Brain pericyte (primary cell): ENCODE measurements at places on chromosomes 2 and 18.

GRCh38 chr2:10404324-10405143 is 43.6 kb downstream of the ODC1 start:
- no peak for DNase-seq

GRCh38 chr2:191994749-191995148 is 147.9 kb upstream of the CAVIN2 start:
- DNase-seq = no peak

GRCh38 chr2:643334-643733 is 33.9 kb downstream of the TMEM18 start:
- DNase-seq = no peak

DNA sequence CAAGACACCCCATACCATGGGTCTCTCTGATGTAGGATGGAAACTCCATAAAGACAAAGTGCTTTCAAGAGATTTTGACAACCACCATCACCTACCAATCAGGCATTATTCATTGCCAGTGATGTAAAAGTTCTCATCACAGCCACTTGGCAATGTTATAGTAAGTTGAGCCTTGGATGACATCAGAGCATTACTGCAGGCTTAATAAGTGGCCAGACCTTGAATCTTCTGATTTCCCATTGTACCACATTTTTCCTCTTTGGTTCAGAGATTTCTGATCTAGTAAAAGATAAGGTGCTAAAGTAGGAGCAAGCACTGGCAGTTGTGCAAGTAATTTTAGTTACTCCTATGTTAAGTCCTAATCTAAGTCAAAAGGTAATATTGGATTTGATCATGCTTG is 36.5 kb downstream of the OSR1 start:
- DNase-seq = no peak

GRCh38 chr2:86081724-86082123 is 24.0 kb downstream of the POLR1A start:
- DNase-seq = no peak

DNA sequence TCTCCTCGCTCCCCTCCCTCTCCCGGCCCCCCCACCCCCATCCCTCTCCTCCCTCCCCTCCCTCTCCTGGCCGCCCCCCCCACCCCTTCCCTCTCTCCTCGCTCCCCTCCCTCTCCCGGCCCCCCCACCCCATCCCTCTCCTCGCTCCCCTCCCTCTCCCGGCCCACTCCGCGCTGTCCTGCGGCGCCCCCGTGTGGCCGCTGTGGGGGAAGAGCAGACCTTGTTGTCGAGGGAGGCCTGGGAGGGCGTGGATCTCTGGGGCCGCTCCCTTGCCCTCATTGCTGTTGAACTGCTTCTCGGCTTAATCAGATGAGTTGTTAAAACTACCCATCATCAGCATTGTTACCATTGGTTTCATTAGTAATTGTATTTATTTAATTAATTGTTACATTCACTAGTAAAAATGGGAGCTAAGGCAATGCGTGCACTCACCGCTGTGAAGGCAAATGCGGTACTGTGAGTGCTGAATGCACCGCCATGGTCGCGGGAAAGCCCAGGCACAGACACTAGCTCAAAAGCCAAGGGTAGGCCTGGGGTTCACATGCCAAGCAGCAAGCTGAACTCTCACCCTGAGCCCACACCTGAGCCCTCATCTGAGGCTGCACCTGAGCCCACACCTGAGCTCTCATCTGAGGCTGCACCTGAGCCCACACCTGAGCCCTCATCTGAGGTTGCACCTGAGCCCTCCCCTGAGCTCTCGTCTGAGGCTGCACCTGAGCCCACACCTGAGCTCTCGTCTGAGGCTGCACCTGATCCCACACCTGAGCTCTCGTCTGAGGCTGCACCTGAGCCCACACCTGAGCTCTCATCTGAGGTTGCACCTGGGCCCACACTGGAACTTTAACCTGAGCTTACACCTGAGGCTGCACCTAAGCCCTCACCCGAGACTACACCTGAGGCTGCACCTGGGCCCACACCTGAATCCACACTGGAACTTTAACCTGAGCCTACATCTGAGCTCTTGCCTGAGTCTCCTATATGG is 8.8 kb downstream of the RTP5 start:
- no peak for DNase-seq

DNA sequence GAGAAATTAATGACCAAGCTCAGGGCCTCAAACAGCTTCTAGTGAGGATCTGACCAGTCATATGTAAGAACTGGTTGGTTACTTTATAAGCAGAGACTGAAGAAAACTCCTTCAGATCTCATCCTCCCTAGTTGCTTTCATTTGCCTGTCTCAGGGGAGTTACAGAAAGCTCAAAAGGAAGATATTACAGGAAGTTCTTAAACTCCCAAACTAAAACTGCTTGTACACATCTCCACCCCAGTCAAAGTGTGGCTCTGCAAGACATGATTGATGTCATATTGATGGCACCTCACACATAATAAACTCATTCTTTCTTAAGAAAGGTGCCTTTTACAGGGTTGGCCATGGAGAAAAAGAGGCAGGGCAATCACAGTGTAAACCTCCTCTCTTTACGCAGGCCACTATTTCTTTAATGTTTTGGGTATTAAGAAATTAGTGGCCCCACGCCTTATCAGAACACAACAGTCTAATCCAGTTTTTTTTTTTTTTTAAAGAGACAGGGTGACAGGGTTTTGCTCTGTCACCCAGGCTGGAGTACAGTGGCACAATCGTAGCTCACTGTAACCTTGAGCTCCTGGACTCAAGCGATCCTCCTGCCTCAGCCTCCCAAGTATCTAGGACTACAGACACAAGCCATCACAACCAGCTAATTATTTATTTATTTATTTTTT is 62.6 kb upstream of the STK17B start:
- DNase-seq = no peak

GRCh38 chr2:17470855-17471641 is 47.2 kb downstream of the RAD51AP2 start:
- peak; percentile 16 for DNase-seq

GRCh38 chr2:229044581-229044980 is 226.5 kb downstream of the PID1 start:
- no peak for DNase-seq

DNA sequence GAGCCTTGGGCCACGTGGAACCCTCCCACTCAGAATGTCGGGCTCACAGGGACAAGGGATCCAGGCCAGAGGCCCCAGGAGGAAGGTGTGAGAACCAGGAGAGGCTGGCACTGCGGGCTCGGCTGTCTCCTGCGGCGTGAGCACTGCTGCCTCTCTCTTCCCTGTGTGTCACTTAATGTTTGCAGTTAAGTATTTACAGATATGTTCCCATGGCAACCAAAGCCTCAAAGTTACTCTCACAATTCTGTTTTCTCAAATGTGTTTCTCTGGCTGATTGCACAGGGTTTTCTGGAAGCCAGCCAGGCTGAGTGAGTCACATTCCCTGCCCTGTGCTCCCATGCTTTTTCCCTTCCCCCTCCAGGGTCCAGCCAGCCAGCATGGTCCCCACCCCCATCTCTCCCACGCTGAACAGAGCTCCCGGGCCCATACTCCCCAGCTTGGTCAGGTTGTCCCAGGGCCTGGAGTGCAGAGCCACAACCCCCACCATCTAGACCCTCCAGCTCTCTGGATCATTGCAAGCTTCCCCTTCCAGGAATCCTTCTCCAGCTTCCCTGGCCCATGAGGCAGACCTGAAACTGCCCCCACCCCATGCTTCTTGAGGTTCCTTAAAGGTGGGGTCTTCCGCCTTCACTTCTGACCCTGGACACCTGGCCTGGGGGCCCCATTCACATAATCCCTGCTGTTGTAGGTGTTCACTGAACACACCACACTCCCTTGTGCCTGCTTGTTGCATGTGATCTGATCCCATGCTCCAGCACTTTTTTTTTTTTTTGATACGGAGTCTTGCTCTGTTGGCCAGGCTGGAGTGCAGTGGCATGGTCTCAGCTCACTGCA is 265.9 kb downstream of the CELF4 start:
- peak; percentile 81 for DNase-seq

DNA sequence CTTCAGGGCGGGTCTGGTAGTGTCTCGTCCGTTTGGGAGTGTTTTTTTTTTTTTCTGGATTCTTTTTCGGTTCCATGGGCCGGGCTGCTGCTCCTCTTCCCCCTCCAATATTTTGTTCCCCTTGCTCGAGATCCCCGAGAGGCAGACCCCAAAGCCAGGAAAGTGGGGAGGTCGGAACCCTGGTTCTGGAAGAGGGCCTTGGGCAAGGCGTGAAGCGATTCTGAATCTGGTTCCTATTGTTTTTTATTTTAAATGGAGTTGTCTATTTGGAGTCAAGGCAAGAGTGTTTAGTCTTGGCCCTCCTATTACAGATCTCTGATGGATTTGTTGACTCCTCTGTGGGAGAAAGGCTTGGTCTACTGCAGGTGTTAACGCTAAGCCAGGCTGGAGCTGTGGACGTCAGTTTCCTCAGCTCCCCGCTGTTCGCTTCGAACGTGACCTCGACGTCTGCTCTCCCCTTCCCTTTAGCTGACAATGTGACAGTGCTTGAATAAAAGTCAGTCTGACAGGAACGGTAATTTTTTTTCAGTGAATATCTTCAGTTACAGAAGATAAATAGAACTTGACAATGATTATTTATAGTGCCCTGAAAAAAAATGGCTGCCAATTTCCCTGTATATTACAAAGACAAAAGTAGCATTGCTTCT is 683 bp upstream of the DNAJC27 start:
- DNase-seq = peak; percentile 30

DNA sequence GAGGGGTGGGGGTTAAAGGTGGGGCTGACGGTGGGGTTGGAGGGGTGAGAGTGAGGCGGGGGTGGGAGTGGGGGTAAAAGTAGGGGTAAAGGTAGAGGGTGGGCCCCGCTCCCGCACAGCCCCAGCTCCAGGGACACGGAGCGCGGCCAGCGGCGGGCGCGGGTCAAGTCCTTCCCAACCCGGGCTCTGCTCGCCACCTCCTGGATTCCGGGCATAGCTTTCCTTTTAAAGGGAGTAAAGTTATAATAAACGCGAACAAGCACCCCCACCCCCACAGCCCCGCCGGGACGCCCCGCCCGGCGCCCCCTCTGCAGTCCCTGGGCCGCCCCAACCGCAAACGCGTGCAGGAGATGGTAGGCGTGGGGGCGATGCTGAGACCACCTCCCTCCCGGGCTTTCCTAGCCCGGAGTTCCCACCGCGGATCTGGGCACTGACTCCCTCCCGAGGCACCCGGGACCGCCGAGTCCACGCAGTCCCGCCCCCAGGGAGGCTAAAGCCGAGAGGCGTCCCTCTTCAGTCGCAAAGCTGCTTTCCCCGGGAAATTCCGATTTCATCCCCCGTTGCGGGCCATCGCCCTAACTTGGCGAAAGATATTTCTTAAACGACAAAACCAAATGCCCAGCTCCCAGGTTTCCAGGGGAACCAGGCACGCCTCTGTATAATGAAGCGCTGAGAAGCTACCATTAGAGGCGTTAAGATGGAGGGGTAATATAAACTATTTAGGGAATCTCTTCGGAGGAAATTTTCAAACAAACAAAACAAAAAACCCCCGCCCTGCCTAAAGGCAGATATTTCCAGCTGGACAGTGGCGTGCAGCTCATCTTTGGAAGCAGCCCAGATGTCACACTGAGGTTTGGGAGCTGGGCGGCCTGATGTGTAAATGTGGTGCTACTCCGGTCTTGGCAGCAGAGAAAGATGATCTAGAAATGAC is at the start of gene LIMS2:
Gene LIMS2, minus strand, starts transcription at position 200 of the 931 bp plus-strand sequence. CDS start 506 bp downstream, outside the sequence.
- no peak for DNase-seq

GRCh38 chr2:112671801-112672200 is 26.1 kb downstream of the SLC20A1 start:
- no peak for DNase-seq

DNA sequence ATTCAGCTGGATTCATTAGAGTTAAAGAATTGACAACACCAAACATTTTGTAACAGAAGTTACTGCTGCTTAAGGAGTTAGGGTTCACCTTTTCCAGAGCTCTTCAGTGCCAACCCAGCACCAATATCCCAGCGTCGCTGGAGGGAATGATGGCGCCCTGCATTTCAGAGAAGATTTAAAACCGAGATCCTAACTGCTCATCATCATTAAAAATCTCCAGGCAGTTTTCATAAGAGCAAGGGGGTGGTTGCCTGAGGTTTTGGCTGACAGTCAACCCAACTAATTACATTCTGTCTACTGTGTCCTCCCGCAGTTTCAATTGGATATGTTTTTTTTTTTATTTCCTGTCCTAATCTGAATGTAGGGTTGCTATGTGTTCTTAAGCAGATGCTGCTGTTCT is 509.6 kb upstream of the TCF4 start:
- no peak for DNase-seq

GRCh38 chr2:10536569-10537133 is 88.5 kb upstream of the ODC1 start:
- DNase-seq = no peak

DNA sequence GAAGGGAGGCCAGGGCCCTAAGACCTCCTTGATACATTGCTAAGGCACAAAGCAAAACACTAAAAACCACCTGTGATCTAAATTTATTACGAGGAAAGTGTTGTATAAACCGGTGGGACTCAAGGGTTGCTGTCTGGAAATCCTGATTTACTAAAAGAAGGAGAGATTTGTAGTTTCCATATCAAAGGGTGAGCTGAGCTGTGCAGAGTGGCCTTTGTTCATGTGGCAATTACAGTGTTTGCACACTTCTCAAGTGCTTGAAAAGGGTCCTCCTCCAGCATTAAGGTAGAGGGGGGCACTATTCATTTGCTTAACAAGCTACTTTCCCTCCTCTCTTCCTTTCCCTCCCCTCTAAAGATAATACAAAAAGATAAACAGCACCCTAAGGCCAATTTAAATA is 30.5 kb upstream of the ITGA4 start:
- DNase-seq = no peak

- DNase-seq = no peak
Observed at GRCh38 chr2:57758686-57759085, 287.9 kb upstream of the VRK2 start.

GRCh38 chr2:88187038-88187676 is 17.0 kb downstream of the THNSL2 start:
- DNase-seq = no peak

GRCh38 chr2:9140645-9141044 is 66.0 kb upstream of the ASAP2 start:
- DNase-seq = no peak

- peak; percentile 47 for DNase-seq
Observed at GRCh38 chr18:75247611-75248421, 37.2 kb downstream of the TSHZ1 start.

DNA sequence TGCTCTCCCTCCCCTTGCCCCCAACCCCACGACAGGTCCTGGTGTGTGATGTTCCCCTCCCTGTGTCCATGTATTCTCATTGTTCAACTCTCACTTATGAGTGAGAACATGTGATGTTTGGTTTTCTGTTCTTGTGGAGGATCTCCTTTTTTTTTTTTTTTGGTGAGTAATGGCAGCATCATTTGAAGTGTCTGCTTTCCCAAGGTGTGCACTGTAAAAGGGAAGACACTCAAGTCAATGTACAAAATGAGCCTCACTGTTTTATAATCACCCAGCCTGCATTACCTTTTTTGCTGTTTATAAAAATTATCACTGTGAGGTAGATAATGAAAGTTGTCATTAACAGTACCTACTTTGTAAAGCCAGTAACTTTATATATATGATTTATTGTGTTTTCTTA is 56.9 kb downstream of the INSIG2 start:
- no peak for DNase-seq

- DNase-seq = no peak
Observed at GRCh38 chr2:174535757-174536703, 49.2 kb upstream of the GPR155 start.
